ENCODE measurements at places on chromosomes 13 and 19.

DNA sequence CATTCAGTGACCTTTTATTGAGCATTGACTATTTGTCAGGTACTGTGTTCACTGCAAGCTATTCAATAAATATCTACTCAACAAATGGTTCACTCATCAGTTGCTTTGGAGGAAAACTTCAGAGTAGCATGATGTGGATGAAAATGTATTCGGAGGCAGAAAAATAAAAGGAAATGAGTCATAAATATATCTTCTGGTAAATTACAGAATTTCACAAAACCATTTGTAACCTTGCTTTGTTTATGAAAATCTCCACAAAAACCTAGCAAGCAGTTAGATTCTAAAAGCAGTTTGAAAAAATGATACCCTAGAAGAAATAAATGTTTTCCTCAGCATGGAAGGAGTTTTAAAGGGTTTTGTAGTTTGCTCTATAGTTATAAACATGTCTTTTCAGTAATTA lies 399.6 kb downstream of the LMO7 start:
- no peak for DNase-seq

GRCh38 chr19:49847731-49848696 lies 2.9 kb upstream of the PTOV1 start:
- DNase-seq, result peak; percentile 64

DNA sequence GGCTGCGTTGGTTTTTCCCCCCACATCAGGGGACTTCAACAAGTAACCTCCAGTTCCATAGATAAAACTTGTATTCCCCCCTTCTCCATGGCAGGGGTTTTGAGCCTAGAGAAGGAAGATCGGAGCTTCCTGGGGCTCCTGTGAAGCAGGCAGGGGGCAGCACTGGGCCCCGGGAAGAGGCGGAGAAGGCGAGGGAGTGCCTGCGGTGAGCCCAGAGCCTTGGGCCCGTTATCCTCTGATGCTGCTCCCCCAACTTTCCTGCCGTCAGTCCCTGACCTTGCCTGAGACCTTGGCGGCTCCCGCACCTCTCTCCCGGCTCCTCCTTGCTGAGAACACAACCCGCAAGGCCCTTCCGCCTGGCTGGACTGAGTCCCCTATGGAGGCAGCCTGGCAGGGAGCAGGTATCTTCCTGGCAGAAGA lies 2.5 kb downstream of the LIPE start:
- no peak for DNase-seq

DNA sequence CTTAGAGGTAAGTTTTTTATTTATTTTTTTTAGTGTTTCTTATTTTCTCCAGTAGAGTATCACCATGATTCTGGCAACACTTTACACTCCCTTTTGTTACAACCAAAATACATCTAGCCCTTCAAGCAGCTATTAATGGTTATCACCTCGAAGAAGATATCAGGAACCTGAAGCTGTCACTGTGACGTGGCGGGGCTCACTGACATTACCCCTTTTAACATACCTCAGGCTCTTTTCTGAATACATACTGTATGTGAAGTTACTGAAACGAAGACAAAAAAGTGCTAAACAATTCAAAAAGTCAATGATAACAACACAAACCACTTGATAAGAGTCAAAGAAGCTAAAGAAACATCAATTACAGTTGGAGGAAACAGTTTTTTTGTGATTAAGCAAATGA lies 1218.7 kb downstream of the EFNB2 start:
- DNase-seq, result no peak

- no peak for DNase-seq
Measured at GRCh38 chr13:53447863-53448262, 419.2 kb downstream of the OLFM4 start.

DNA sequence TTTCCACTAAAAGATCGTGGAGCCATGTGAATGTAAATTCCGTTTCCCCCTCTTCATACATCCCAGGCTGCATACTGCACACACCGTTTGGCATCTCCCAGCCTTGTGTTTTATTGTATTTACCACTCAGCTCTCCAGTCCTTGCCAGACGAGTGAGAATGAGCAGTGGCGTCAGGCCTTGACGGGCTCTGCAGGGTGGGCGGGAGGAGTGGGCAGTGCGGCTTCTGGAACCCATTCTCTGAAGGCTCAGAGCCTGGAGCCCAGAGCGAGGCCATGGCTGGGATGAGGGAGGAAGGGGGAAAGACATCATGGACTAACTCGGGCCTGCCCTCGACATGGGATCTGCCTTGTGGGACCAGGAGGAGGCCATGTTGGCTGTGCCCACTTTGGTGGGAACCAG lies 25.1 kb downstream of the BICRA start:
- no peak for DNase-seq

DNA sequence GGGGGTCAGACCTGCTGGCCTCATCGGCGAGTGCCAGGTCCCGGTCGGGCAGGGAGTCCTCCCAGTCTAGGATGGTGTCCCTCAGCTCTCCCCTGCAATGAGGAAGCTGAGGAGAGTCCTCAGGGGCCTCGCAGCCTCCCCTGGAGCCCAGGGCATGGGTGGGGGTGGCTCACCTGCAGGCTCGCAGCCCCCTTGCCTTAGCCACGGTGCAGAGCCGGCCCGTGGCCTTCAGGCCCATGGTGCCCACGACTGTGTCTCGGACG lies 6.8 kb downstream of the SIRT6 start:
- DNase-seq, result no peak

DNA sequence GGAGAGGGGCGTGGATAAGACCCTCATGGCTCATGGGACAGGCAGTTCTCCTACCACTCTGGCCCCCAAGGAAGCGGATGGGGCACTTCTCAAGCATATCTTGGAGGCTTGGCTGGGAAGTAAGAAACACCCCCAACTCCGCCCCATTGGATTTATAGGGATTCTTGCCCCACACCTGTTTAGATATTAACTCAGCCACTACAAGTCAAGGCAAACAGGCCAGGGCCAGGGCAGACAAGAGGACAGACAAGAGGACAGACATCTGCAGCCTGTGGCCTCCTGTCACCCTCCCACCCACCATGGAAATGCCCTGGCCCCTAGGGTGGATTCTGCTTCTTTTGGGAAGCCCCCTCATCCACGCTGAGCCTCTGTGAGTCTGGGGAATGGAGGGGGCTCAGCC lies 24.1 kb downstream of the RDH8 start:
- DNase-seq, result no peak

- DNase-seq, result no peak
Measured at GRCh38 chr13:42876887-42877545, 95.6 kb downstream of the FAM216B start.

DNA sequence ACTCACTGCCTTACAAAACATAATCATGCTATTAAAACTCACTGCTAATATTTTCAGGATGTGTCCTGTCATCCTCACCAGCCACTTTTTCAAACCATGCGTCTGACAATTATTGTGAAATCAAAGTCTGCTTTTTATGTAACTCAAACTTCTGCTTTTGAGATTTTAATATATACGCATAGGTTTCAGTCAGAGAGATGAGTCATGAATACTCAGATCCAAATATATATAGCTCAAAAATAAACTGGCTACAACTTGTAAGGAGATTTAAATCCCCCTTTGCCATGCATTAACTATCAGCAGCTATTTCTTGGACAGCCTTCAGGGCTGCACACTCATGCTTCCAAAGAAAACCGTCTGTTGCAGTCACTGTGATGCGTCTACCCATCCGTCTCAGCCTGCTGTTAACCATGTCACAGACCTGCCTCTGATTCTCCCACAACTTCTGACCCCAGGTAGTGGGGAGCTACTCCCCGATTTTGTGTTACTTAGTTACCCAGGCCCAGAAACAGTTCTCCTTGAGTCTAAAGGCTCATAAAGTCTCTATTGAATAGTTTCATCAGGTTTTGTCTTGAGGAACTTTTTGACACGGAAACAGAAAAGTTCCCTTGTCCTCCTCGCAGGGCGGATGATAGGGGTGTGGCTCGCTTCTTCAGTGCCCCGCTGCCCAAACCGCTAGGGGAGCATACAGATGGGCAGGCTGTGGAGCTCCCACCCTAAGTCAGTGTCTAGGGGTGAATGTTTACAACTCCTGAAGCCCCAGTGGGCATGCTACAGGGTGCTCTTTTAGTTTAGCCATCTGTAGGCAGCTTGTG lies 33.8 kb upstream of the SGCG start:
- DNase-seq, result no peak

GRCh38 chr13:113483504-113484293 lies 6.8 kb downstream of the DCUN1D2 start:
- DNase-seq, result no peak

- DNase-seq, result peak; percentile 82
Measured at GRCh38 chr13:50732712-50733111, 110.8 kb downstream of the DLEU7 start.

DNA sequence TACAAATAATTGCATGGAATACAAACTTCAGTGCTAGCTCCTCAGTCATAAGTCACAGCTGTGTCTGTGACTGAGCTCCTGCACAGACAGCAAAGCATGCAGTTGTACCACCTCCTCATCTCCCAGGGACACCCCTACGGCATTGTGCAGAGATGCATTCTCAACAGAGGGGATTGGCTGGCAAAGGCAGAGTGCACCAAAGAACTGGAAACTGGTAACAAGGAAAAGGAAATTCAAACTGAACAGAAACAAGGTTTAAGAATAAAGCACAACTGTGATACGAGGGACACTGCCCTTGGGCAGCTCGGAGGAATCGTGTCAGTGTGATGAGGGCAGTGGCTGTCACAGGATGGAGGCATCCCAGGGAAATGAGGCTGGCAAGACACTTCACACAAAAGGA lies 126.1 kb upstream of the SOX1 start:
- no peak for DNase-seq

- DNase-seq, result no peak
Measured at GRCh38 chr19:2856457-2857050, 10.6 kb upstream of the ZNF556 start.

- no peak for DNase-seq
Measured at GRCh38 chr13:111852725-111853518, 214.0 kb upstream of the SOX1 start.

GRCh38 chr19:17337675-17338432 lies 501 bp downstream of the GTPBP3 start:
- DNase-seq, result no peak

DNA sequence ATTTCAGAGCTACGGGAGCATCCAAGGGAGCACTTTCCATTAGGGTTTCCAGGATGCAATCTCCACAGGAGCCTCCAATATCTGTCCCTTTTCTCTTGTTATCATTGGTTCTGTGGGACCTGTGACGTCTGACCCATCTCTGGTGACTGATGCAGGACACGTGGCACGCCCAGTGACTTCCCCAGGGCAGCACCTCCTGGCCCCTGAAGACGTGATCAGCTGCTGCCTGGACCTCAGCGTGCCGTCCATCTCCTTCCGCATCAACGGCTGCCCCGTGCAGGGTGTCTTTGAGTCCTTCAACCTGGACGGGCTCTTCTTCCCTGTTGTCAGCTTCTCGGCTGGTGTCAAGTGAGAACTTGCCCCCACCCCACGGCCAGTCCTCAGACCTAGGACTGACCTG lies 25.5 kb downstream of the RYR1 start:
- DNase-seq, result no peak

DNA sequence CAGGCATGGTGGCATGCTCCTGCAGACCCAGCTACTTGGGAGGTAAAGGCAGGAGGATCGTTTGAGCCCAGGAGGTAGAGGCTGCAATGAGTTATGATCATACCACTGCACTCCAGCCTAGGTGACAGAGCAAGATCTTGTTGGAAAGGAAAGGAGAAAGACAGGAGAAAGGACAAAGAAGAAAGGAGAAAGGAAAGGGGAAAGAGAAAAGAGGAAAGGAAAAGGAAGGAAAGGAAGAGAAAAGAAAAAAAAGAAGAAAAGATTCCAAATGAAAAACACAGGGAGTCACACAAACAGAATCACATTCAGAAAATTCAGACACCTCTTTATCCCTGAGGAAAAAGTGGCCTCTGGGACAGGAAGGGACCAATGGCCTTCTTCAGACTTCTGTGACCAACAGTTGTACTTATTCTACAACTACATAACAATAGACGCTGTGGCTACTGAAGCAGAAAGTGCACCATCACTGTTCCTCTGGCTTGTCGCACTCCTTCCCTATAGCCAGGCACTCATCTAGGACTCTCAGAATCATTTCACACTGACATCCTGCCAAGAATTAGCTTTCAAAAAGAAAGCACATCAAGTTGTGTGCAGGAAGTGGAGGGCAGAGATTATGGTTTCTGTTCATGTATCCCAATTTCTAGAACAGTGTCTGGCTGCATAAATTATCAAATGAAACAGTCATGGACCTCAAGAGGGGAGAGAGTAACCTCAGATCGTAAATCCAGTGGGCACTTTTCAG lies 5.9 kb downstream of the MTMR6 start:
- no peak for DNase-seq

DNA sequence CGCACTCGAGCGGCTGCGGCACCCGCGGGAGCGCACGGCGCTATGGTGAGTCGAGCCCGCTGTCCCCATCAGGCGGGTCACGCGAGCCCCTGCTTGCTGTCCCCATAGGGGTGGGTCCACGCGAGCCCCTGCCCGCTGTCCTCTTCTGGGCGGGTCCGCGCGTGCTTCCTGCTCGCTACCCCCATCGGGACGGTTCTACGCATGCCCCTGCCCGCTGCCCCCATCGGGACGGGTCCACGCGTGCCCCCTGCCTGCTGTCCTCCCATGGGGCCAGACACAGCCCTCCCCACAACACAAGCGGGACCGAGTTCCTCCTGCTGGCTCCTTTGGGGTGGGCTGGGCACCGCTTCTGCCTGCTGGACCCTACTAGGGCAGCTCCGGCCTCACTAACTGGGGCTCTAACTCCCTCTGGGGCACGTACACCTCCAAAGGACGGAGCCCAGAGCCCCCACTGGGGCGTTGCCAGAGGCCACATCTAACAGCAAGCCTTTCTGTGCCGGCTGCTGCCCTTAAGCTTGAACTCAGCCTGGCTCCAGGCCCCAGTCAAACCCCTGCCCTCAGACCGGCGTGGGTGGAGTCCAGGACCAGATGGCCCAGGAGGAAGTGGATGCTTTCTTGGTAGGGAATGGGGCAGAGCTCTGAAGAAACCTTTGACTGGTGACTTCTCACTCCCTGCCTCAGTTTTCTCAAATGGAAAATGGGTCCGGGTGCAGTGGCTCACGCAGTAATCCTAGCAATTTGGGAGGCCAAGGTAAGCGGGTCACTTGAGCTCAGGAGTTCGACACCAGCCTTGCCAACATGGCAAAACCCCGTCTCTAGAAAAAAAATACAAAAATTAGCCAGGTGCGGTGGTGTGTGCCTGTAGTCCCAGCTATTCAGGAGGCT lies 722 bp downstream of the COLGALT1 start:
- no peak for DNase-seq

- no peak for DNase-seq
Measured at GRCh38 chr13:21101865-21102576, 40.6 kb upstream of the LATS2 start.
